Putamen (tissue), 1 donor: ENCODE measurements at places on chromosomes 5 and 9.

- no peak for DNase-seq
Observed at GRCh38 chr9:93900971-93901861, 53.9 kb downstream of the BARX1 start.

- peak; percentile 29 for DNase-seq
Observed at GRCh38 chr5:176700239-176700847, 53.1 kb downstream of the TSPAN17 start.

- DNase-seq = peak; percentile 28
Observed at GRCh38 chr5:116084287-116084691, 536 bp upstream of the COMMD10 start.

- DNase-seq = no peak
Observed at GRCh38 chr9:92564504-92564903, 28.7 kb upstream of the ECM2 start.

DNA sequence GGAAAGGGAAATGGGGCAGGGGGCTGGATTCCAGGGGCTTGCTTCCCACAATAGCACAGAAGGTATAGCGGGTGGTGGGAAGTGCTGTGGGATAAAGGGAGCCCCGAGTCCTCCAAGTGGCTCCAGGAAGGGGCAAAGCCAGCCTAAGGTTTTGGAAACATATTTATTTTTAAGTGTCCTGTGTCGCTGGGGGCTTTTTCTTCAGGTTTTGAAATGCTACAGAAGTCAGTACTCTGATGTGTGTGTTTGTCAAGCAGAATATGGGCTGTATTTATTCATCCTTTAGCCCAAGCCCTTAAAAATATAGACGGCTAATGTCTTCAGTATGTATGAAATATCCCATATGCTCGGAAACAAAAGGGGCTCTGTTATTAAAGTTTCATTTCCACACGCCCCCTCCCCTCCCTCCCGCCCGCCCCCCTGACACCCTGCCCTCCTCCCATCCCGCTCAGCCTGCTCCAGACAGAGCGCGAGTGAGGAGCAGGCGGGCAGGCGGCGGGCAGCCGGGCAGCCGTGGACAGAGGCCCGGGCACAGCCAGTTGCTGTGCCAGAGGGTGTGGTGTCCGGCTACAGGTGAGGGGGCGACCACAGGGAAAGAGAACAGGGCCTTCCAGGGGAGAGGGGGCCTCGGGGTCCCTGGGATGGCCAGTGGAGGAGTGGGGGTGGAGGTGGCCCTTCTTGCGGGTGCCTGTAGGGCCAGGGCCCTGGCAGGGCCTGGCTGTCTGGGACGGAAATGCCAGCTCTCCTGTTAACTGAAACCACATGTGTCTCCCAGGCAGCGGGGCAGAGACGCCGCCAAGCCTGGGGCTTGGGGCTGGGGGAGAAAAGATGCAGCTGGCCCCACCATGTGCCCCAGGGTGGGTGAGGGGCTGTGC, 39.6 kb upstream of the SYNPO start:
- no peak for DNase-seq

GRCh38 chr9:128118971-128119665, 8.4 kb downstream of the PTGES2 start:
- DNase-seq = no peak

- no peak for DNase-seq
Observed at GRCh38 chr5:132099076-132099748, 25.6 kb downstream of the CSF2 start.

DNA sequence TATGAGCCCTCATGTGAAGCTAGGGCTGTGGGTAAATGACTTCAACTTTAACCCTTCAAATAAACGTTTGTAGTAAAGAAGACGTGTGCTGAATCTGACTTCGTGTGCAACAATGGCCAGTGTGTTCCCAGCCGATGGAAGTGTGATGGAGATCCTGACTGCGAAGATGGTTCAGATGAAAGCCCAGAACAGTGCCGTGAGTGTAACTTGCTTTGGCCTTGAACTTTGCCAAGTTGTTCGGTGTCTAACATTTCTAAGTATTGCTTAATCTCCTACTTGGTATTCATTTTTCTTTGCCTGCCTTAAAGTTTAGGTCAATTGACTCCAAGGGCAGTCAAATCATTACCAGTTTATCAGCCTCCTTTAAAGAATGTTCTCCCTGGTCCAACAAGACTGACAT, 18.2 kb downstream of the VLDLR start:
- DNase-seq = no peak

- no peak for DNase-seq
Observed at GRCh38 chr5:57684299-57684702, 201.7 kb upstream of the ACTBL2 start.

DNA sequence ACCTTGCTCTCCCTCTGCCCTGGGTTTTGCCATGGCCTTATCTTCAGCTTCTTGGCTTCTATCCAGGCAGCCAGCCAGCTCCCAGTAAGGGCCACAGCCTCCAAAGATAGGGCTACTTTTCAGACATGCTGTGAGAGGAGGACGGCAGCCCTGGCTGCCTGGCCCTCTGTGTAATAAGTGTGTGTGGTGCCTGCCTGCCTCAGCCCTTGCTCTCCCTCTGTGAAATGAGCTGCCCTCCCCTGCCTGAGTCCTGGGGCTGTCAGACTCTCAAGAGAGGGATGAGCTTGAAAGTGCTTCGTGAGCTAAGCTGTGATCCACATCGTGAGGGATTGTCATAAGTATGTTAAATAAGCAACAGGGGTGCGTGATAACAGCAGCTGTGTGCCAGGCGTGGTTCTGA, 8.1 kb downstream of the NDST1 start:
- no peak for DNase-seq

- no peak for DNase-seq
Observed at GRCh38 chr5:122772446-122772845, 2.4 kb upstream of the SNX2 start.

DNA sequence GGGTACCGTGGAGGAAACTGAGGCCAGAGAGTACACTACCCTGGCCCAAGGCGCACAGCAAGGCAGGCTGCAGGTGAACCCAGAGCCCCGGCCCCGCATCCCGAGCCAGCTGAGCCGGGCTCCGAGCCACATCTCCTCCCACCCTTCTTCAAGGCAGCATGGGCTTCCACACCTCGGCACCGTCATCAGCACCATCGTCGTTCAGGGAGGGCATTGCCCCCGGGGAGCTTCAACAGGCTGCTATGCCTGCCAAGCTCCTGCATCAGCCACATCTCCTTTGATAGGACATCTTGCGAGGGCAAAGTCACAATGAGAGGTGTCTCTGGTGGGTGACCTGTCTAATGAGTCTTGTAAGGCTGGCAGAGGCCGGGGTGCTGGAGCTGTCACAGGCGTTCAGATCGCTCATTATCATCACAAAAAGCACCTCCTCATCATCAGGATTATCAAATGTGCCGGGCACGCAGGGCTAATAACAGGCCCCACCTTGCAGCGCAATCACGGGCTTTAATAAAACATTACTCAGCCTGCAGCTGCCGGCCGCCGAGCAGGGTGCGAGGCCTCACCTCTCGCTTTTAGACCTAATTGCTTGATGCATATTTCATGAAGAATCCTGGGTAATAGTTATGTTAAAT, 20.0 kb upstream of the SLC25A51 start:
- DNase-seq = no peak

- no peak for DNase-seq
Observed at GRCh38 chr9:89808756-89809181, 204.0 kb downstream of the GADD45G start.

DNA sequence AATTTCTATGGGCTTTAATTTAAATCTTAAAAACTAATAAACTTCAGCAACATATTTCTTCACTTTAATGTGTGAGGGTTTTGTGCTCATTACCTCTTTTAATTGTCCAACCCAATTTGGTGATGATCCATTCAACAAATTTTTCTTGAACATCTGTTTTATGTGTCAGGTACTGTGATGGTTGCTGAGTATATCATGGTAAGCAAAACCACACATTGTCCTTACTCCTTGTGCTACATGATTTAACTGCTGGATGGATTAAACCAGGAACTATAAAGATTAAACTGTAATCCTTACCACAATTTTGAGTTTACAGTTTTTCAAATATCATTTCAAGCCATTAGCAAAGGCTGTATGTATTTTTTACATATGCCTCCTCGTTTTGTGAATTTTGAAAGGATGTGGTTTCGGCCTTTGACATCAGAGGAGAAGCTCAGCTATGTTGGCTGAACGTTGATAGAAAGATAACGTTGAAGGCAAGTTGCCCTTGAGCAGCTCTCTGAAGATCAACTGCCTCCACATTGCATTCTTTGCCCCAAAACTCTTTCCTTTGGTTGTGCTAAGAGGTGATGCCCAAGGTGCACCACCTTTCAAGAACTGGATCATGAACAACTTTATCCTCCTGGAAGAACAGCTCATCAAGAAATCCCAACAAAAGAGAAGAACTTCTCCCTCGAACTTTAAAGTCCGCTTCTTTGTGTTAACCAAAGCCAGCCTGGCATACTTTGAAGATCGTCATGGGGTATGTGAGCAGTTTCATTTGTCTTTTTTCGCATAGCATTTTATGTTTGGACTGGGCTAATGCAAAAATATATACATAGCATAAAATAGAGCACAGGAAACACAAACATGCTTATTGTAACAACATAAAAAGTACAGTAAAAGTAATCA, at the start of gene ITK:
ITK (plus strand) TSS at position 467 of the 891 bp plus-strand sequence; CDS start at position 605, 138 bp downstream.
- no peak for DNase-seq
